ENCODE measurements at places on chromosomes 2 and 18. TPM values are rescaled to one million over a fixed set of nuclear protein-coding genes. Genes with fewer than 3 reads are reported as not detected.
A peak's percentile ranks its signal among the peaks of the same experiment; 100 is the strongest.

- no peak overlapping the region for H3K27ac ChIP-seq
- no peak for DNase-seq
- H3K36me3 ChIP-seq = no peaks in the 10 kb centered on the region
- H3K4me3 ChIP-seq = no peak overlapping the region
Measured at GRCh38 chr2:113255140-113256070, 23.3 kb downstream of the PAX8 start.

DNA sequence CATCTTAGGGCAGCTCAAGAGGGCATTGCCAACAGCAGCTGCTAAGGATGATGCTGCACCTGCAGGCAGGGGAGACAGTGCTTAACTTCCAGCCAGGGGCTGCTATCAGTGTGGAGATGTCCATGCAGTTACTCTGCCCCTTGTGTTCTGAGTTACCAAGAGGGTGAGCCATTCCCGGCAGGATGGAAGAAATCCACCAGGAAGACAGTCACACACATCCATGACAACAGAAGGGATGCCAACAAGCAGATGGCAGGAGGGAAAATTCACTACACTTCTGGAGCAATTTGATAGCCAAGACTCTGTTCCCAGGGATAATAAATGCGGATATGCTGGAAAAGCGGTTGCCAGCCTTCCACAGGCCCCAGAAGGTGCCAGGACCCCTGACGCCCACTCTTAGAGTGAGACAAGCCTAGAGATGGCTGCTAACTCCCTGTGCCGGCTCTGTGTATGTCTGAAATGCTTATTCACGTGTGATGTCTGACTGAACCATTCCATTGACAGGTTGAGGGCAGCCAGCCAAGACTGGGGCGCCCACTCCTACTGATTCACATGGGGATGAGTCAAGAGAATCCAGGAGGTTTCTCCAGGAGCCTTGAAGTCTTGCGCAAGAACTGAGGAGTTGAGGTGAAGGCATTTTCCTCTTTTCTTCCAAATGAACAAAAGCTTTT is 24.5 kb downstream of the LOXHD1 start:
- H3K27ac ChIP-seq = no peak overlapping the region
- no peaks in the 10 kb centered on the region for H3K36me3 ChIP-seq
- H3K27me3 ChIP-seq = no peaks in the 10 kb centered on the region
- no peak overlapping the region for H3K4me3 ChIP-seq
- no peaks in the 10 kb centered on the region for H3K4me1 ChIP-seq
- no peak for DNase-seq

DNA sequence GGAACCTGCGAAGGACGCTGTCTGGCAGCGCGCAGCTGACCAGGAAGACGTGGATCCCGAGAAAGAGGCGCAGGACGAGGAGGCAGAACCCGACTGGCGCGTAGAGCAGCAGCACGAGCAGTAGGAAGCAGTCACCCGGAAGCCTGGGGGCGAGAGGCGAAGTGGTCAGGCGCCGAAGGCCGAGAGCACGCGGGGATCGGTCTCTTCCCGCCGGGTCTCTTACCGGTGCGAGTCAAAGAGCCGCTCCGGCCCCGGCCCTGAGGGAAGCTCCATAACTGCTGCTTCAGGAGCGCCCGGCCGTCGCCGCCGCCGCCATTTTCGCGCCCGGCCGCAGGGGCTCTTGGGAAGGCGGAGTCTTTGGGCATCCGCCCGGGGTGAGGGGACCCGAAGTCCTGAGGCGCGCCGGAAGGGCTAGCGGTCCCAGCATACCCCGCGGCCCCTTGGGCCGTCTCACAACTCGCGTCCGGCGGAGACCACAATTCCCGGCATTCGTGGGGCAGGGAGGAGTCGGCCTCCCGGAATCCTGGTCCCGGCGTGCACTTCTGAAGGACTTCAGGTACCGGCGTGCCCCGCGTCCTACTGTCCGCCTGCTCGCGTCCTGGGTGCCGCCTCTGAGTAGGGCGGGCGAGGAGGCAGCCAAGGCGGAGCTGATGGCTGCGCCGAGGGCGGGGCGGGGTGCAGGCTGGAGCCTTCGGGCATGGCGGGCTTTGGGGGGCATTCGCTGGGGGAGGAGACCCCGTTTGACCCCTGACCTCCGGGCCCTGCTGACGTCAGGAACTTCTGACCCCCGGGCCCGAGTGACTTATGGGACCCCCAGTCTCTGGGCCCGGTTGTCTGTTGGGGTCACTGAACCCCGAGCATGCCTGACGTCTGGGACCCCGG is at the start of the genes AUP1 and HTRA2:
Gene AUP1, minus strand, starts transcription at position 350 of the 882 bp plus-strand sequence. Its CDS starts 77 bp downstream, at position 273.
Gene HTRA2, plus strand, starts transcription at position 577 of the 882 bp plus-strand sequence. Its CDS starts 74 bp downstream, at position 651.
- H3K27ac ChIP-seq = no peak within 1 kb of the TSS
- H3K27me3 ChIP-seq = no peaks in the 10 kb centered on the region
- peak; percentile 99 for DNase-seq
- peaks cover 47% of the 10 kb centered on the region for H3K36me3 ChIP-seq
- peak within 1 kb of the TSS; percentile 99 for H3K4me3 ChIP-seq

DNA sequence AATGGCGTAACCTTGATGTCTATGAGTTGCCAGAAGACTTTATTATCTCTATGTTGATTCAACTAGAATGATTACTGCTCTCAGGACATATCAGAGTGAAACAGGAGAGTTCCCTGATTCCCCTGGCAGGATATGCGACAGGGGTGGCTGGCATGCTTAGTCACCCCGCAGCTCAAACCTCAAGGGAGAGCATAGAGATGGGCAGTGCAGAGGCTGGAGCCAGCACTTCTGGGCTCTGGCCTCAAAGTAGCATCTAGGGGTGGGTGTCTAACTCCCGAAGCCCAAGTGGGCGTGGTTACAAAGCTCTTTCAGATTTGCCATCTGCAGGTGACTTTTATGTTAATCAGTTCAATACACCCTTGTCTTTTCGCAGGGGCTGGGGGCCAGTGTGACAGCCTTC is 391.6 kb downstream of the ADCYAP1 start:
- DNase-seq = no peak
- H3K4me3 ChIP-seq = no peak overlapping the region
- H3K27ac ChIP-seq = no peak overlapping the region
- no peaks in the 10 kb centered on the region for H3K36me3 ChIP-seq

- no peaks in the 10 kb centered on the region for H3K27me3 ChIP-seq
- no peak for DNase-seq
- H3K4me1 ChIP-seq = peaks cover 6% of the 10 kb centered on the region
Measured at GRCh38 chr2:58645017-58645416, 403.9 kb upstream of the FANCL start.

Gene LOXHD1
- 0.11 TPM for total RNA-seq

Gene RABL2A
- 11.4 TPM for total RNA-seq

GRCh38 chr2:33559328-33559727 is 39.8 kb downstream of the FAM98A start:
- H3K4me1 ChIP-seq = no peaks in the 10 kb centered on the region
- H3K36me3 ChIP-seq = no peaks in the 10 kb centered on the region
- H3K27ac ChIP-seq = no peak overlapping the region
- H3K4me3 ChIP-seq = no peak overlapping the region
- DNase-seq = no peak
- no peaks in the 10 kb centered on the region for H3K27me3 ChIP-seq

DNA sequence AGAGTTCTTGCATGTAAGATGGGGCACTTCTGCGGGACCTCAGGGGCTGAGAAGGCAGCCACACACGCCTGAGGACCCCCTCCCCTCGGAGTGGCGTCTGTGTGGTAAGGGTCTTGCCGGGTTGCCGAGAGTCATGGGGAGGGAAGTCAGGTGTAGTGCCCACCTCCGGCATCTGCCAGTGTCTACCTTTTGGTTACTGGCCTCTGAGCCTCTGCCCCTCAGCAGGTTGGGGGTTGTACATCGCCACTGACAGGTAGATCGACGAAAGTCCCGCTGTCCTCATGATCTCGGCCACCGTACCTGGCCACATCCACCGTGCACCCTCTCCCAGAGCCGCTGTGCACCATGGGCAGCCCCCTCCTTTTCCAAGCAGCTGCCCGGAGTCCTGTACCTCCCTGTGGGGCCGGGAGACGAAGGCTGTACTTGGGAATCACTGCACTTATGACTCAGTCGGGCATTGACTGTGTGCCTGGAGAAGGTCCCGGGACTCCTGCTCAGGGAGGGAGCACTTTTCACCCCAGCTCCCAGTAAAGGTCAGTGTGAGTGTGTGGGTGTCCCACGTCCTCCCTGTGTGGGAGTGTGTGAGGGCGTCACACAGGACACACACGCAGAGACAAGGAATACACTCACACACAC is 332.4 kb upstream of the MYT1L start:
- no peaks in the 10 kb centered on the region for H3K4me1 ChIP-seq
- no peaks in the 10 kb centered on the region for H3K27me3 ChIP-seq
- no peak for DNase-seq
- H3K4me3 ChIP-seq = no peak overlapping the region
- H3K27ac ChIP-seq = no peak overlapping the region

DNA sequence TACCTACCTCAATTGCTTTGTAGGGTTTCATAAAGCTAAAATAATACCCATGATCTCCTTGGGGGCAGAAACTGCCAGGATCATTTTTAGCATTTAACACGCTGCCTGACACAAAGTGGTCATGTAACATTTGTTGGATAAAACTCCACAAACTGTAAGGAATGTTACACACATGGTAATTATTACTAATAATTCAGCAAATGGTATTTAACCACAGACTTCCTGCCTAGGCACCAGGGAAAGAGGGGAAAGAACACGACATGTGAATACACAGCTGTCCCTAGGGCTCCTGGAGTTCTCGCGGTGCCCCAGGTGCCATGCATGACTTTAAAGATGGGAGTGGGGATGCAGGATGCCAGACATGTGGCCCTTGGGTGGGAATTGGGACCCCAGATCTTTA is 43.5 kb downstream of the ASAP2 start:
- no peaks in the 10 kb centered on the region for H3K27me3 ChIP-seq
- no peak for DNase-seq
- H3K27ac ChIP-seq = no peak overlapping the region
- no peak overlapping the region for H3K4me3 ChIP-seq

Gene DYNAP
- 2.3 TPM for total RNA-seq

Gene FHL2
- total RNA-seq = 36.9 TPM

Data from H9 (cell line).